ENCODE measurements at places on chromosomes 4 and X.
A peak's percentile ranks its signal among the peaks of the same experiment; 100 is the strongest.

DNA sequence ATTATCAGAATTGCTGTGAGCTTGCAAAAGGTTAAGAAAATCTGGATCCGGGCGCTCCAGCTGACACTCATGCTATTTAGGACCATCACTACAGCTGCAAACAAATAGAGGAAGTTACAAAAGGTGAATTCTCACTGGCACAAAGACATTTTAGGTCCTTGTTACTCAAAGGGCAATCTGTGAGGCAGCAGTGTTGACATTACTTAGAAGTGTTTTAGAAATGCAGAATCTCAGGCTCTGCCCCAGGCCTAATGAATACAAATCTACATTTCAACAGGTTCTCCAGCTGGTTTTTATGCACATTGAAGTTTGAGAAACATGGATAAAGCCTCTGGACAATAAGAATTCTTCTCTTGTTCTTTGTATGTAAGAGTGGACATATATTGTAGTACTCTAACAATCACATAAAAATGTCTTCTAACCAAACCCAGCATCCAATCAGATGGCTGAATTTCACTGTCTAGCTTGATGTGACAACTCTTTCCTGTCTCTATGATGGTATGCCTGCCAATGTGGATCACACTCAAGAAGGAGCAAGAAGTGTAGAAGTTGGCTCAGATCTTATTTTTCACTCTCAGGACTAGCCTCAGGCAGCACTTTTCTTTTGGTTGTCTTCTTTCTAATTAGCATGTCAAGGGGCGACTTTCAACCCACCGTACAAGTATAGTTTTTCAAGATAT, 18.8 kb downstream of the SLC7A11 start:
- DNase-seq, result no peak

- no peak for DNase-seq
Measured at GRCh38 chr4:75800972-75801371, 76.6 kb downstream of the USO1 start.

DNA sequence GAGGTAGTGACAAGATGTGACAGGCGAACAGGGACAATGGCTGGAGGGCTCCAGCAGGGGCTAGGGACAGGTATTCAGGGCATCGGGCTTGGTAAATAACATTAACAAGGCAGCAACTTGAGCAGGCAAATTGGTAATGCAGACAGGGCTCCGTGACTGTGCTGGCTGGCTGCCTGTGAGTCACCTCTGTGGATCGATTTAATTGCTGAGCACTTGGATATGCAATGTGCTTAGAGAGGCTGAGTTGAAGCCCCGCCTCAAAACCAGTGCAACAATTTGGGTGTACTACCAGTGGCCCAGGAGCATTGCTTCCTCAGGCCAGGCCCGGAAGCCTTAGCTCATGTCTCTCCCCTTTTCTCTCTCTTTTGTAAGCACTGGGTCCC, 19.5 kb downstream of the CNGA2 start:
- no peak for DNase-seq

DNA sequence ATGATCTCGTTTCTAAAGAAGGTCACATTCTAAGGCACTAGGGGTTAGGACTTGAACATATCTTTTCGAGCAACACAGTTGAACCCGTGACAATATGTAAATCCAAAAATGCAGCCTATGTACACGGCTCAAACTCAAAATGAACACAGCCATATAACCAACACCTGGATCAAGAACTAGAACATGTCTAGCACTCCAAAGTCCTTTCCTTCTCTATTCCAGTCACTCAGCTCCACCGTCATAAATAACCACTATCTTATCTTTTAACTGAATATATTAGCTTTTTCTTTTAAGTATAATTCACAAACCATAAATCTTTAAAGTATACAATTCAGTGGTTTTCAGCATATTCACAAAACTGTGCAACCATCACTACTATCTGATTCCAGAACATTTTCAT, 19.4 kb upstream of the RELL1 start:
- DNase-seq, result no peak

DNA sequence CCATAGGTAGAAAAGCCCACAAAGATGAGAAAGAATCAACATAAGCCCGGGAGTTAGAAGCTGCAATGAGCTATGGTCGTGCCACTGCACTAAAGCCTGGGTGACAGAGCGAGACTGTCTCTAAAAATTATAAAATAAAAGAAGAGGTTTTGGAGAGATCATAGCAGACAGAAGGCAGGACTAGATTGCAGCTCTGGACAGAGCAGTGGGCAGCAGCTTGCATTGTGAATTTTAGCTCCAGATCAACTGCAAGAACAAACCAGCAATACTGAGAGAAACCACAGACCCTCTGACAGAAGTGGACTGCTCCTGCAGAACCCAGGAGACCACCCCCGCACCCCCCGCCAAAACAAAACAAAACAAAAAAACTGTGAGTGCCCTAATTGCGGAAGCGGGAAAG, 30.6 kb downstream of the SOWAHB start:
- no peak for DNase-seq

DNA sequence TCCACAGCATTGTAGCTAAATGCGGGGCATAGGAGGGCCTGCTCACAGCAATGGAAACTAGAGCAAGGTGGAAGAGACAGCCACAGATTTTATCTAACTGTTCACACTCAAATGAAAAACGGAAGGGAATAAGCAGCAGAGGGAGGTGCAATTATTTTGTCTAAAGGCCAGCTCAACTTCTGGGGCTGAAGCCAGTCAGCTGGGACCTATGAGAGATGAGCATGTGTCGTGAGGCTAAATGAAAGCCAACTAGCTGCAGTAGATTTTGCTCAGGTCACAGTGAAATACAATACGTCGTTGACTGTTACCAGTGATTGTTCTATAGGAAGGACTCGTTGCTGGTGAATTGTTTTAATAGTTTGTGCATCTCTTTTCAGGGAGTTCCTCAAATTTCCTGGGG, 26.4 kb upstream of the FGFBP2 start:
- DNase-seq, result no peak

DNA sequence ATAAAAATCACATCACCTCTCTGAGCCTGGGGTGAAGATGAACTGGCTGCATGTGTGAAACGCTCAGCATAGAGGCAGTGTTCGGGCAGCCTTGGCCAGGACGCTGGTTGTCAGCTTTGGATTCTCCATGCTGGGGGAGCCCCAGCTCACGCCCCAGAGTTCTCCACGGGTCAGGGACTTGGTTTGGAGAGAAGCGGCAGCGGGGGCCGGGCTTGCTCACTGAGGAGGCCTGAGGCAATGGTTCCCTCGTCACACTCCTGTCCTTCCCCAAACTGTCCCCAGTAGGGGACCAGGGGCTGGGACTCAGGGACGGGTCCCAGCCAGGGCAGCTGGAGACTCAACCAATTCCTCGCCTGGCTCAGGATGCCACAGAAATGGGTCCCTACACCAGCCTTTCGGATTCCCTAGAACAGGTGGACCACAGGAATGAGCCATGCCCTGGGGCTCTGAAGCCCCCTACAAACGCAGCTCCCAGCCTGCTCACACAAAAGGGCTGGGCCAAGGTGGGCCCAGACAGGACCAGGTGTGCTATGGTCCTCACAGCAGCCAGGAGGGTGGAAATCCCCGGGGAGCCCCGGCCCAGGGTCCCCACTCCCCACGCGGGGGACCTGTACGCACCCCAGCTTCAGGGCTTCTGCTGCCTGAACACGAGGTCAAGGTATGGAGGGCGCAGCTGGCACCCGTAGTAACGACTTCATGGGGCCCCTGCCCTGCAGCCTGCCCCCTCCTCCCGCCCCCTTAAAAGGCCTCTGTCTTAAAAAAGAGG, 1.4 kb downstream of the MXD4 start:
- no peak for DNase-seq

- no peak for DNase-seq
Measured at GRCh38 chrX:110201799-110202198, 116.1 kb downstream of the AMMECR1 start.

- no peak for DNase-seq
Measured at GRCh38 chrX:149513825-149514428, 8.8 kb upstream of the IDS start.

DNA sequence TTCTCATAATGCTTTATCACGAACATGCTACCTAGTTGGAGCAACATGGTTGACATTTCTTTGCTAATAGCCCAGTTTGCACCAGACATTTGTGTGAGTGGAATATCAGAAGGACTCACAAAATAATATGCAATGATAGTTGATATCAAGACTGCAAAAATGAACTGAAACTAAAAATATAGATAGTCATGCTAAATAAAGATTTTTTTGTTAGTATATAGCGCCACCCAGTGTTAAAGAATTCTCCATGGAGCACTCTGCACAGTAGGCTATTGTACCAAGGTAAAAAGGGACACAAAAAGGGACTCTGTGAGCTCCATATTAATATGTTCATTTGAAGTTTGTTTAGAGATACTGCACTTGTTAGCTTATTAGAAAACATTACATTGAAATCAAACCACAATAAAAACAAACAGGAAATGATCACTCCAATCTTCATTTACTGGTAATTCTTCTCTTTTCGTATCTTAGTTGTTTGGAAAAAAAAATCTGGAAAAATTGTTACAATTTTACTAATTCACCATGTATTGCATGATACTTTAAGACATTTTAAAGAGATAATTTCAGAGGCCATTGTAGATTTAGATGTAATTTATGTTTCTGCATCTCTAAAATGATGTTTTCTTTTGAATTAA, 1509.6 kb downstream of the ADGRL3 start:
- no peak for DNase-seq

GRCh38 chrX:125205918-125206665, 113.6 kb upstream of the TEX13C start:
- DNase-seq, result no peak

DNA sequence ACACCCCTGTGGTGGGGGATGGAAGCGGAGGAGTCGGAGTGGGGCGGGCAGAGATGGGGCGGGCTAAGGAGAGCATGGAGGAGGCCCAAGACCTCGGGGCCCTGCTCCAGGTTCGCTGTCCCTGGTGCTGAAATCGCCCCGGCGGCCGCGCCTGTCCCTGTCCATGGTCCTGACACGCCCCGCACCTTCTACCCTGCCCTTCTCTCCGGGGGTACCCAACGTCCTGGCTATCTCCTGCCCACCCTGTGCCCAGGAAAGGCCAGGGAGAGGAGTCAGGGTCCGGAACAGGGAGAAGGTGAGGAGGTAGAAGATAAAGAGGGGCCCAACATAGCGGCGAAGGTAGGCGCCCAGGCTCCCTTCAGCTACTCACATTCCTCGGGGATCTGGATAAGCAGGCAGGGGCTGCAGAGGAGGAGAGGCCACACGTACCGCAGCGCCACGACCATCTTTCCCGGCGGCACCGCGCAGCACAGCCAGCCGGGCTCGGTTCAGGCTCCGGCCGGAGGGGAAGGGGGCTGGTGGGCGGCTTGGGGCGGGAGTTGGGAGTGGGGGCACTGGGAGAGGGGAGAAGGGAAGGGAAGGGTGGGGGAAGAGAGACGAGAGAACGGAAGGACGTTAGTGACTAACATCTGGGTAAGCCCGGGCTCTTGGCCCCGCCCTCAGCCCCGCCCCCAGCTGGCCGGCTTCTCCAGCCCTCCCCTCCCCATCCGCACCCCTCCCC, 10.4 kb downstream of the L1CAM start:
- DNase-seq, result peak; percentile 13

DNA sequence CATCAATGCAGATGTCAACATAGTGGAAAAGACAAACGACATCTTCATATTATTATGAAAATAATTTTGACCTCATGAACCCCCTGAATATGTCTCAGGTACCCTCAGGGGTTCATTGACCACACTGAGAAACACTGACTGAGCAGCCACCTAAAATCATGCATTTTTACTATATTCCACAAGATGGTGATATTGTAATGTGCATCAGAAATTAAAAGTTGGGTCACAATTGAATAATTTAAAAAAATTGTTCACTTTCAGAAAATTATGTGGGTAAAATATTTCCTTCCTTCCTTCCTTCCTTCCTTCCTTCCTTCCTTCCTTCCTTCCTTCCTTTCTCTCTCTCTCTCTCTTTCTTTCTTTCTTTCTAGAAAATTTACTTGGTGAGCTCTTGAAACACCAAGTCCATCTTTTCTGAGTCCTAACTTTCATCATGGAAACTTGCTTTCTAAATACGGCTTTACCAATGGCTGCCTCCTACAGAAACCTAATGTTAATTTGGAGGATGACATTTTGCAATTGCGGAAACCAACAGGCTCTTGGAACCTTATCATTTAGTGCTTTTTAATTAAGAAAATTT, 103.6 kb downstream of the RTL3 start:
- no peak for DNase-seq

DNA sequence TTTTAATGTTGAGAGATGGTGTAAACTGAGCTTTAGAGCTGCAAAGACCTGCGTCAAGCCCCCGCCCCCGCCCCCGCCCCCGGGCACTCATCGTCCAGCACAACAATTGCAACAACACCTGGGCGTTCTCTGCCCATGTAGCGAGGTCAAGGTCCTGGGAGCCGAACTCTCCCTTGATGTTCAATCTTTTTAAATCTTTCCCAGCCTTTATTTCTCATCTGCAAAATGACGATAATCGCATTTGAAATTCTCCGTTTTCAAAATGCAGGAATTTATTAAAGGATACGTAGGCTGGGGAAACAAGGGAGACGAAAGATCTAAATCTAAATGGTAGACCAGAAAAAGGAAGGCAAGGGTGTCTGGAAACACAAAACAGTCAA, 648 bp upstream of the MSMO1 start:
- DNase-seq, result no peak

DNA sequence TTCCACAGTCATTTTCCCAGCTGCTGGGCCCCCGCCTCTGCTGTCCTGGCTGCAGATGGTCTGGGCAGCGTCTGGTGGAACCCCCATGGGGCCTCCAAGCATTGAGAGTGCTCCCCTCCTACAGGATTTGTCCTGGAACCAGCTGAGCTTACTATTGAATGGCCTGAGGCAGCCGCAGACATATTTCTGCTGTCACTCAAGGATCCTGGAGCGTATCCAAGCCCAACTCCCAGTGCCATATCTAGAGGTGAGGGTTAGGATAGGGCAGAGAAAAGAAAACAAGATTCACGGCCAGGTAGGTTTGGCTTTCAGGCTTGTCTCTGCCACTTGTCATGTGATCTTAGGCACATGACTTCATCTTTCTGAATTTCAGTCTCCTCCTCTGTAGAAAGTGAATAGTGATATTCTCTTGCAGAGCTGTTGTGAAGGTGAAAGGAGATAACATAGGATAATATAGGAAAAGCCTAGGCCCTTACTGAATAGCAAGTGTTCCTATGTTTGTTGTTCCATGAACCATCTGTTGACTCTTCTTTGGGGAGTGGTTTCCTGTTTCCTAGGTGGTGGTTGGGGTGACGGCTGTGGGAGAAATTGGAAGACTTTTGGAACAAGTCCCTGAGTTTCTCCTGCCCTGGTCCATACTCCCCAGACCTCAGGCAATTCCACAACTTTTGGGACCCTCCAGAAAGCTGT, 52.3 kb downstream of the SEPSECS start:
- DNase-seq, result no peak

GRCh38 chr4:24881508-24882196, 31.2 kb downstream of the CCDC149 start:
- DNase-seq, result no peak

DNA sequence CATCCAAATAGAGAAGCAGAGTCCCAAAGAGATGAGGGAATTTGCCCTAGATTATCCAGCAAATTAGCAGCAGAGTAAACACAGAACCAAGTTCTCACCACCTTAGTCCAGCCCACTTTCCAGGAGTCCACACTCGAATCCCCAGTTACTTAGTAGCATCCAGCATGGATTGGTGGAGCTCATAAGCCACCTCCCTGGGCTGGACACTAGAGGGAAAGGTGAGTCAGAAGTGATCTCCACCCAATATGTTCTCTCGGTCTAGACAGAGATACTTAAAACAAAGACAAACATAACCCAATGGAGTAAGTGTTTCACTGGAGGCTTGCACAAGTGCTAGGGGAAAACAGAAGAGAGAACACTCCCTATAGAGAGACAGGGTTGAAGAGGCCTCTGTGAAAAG, 105.1 kb upstream of the CPEB2 start:
- DNase-seq, result no peak

- DNase-seq, result no peak
Measured at GRCh38 chr4:79253168-79253567, 72.7 kb downstream of the NAA11 start.

All from hypothalamus (tissue), 51 donors.